Cerebellar cortex (tissue), 1 donor: ENCODE measurements at places on chromosomes 4 and X.

DNA sequence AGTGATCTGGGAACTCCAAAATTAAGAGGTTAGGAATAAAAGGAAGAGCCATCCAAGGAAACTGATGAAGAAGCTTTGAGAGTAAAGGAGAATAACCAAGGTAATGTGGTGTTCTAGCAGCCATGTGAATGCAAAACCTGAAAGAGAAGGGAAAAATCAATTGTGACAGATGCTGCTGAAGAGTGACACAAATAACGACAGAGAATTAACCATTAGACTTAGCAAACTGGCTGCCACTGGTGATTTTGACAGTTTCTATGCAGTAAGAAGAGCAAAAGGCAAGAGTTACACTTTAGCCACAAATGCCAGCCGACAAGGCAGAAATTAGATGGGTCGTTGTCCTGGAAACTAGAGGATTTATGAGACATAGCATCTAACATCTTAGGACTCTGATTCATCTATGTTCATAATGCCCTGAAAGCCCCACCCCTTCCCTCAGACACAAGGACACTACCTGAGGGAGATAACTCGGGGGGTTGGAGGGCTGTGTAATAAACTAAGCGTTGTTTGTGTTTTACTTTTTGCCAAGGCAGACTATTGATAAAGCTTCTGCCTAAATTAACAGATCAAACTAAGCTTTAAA lies 13.0 kb upstream of the TMEM144 start:
- no peak for DNase-seq

DNA sequence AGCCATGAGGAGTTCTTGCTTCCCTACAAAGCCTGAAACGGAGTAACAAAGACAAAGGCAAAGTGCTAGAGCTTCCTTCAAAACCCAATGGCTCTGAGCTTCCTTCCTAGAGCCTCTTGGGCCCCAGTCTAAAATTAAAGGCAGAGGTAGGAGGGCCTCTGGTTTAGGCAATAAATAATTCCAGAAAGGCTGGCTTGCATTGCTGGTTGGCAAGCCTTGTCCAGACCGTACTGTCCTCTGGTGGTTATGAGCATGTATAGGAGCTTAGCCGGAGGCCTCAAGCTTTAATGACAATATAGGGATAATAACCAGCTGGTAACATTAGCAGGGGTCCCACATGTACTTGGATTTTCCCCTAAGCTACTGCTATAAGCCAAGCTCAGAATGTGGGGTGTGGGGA lies 237.3 kb downstream of the AR start:
- no peak for DNase-seq

DNA sequence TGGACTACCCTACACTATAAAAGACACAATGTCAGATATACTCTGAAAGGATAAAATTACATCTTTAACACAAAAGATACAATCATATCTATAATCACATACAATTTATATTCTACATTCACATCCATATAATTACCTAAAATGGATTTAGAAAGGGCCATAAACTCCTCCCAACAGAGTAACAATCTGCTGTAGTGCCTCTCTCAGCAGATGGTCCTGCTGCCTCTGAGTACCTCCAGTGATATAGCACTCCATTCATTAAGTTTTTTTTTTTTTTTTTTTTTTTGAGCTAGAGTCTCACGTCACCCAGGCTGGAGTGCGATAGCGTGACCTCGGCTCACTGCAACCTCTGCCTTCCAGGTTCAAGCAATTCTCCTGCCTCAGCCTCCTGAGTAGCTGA lies 7.4 kb downstream of the ANKRD37 start:
- peak; percentile 29 for DNase-seq

GRCh38 chr4:184846531-184846930 lies 20.8 kb upstream of the ACSL1 start:
- no peak for DNase-seq

GRCh38 chrX:16445166-16445752 lies 204.7 kb upstream of the S100G start:
- peak; percentile 25 for DNase-seq

- DNase-seq, result peak; percentile 66
Observed at GRCh38 chr4:173270312-173271027, 63.7 kb downstream of the HMGB2 start.

DNA sequence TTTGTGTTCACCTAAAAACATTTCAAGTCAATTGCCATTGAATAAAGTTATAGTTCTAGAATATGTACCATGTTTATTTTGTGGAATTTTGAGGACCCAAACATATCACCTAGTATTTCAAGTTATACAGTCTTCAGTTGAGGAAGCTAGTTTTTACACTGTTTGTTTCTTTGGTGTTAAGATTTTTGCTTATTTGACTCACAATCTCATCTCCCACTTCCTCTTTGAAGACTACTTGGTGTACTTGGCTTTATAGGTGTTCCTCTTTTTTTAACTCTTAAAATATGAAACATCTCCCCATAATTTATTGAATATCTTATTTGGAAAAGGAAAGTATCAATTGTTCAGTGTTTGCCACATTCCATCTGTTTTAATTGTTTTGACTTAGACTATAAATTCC lies 675.4 kb downstream of the RAPGEF2 start:
- DNase-seq, result no peak

DNA sequence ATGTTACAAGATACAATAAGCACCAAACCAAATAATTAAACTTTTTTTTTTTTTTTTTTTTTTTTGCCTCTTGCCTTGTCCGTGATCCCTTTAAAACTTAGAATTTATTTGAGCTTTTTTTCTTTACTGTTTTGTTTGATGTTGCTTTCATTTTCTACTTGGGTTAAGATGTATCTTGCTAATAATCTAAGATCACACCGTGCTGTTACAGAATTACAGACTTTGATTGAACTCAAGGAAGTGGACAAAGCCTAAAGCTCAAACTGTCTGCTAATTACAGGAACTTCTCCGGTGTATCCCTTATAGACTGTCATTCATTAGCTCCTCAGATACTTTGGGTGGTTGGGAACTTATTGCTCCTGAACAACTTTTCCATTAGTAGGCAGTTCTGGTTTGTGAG lies 26.5 kb downstream of the STIM2 start:
- no peak for DNase-seq

- DNase-seq, result no peak
Observed at GRCh38 chr4:87037671-87038334, 103.0 kb downstream of the AFF1 start.

DNA sequence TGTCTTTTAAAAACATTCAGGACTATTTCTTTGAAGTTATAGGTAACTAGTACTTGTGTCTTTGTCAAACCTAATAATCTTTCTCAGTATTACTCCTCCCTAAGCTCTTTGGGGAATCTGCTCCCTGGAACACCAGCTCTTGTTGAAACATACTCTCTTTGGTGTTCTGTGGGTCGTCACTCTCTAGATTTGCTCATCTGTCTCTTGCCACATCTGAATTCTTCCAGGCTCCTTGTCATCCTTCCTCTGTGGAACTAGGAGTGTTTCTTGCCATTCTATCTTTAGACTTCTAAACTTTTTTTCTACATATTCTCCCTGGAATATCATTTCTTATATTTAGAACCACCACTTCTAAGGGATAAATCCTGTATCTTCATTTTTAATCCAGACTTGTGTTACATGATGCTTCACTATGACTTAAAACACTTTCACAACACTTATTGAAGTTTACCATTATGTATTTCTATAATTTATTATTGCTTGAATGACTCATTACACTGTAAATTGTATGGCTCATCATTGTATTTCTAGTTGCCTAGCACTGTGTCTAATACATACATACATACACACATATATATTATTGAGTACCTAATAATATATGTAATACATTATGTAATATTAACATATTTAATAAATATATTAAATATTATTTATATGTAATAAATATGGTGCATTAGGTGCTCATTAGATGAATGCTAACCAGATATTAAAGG lies 186.1 kb downstream of the TMA16 start:
- no peak for DNase-seq

- no peak for DNase-seq
Observed at GRCh38 chrX:70292788-70293187, 2.9 kb downstream of the KIF4A start.

DNA sequence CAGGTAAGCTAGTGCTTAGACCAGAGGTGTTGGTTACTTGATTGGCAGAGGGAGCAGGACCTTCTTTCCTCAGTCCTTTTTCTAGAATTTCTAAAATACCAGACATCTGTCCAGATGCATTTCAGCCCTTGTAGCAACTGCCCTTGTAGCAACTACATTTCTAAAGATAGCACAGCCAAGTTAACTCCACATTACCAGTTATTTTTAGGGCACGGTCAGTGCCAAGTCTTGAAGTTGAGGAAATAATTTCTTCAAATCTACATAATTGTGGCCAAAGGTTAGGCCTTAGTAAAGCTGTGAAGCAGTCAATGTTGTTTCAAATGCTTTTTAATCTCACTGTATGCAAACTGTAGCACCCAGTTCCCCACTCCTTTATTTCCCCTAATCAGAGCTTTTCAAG lies 62.9 kb downstream of the MID1IP1 start:
- no peak for DNase-seq
